Activated CD4-positive, alpha-beta T cell treated with anti-CD3 and anti-CD28 coated beads, Interleukin-2, Interleukin-4, amounts not matched to agents 100 ng/mL and 50 ng/mL, durations not matched to agents 16 hours and 8 hours (primary cell): ENCODE measurements at places on chromosomes 16 and 17.

- DNase-seq = no peak
Observed at GRCh38 chr16:1667916-1668315, 10.2 kb upstream of the JPT2 start.

GRCh38 chr17:35727635-35728034 lies 3.8 kb upstream of the RASL10B start:
- DNase-seq = no peak

DNA sequence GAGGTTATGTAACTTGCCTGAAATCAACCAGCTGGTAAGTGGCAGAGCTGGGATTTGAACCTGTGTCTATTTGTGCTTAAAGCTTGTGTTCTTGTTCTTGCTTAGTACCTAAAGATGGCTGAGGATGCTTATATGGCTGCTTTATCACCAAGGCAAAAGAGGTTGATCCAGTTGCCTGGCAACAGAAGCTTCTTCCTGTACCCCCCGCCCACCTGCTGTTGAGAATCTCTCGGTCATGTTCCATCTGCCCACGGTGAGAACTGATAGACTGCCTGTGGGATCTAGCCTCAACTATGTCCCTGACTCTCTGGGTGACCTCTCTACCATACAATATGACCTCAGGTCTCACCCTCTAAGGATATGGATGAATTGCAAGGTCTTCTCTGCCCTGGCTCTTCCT lies 60.7 kb downstream of the ABCC6 start:
- no peak for DNase-seq

DNA sequence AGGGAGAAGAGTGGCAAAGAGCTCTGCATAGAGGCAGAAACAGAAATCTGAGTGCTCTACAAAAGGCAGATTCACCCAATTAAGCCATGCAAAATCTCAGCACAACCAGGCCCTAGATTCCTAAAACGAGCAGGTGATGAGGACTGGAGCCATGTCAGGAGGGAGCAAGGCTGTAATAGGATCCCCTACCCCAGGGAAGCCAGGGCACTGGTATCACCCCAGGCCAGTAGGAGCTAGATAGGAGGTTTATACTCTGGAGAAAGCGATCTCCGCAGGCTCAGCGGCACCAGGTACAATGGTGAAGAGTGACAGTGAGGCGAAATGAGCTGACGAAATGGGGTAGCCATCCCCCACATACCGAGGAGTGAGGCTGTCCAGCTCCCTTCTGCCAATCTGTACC lies 171.5 kb downstream of the PARN start:
- DNase-seq = no peak

GRCh38 chr16:73015612-73016487 lies 32.1 kb downstream of the ZFHX3 start:
- no peak for DNase-seq

DNA sequence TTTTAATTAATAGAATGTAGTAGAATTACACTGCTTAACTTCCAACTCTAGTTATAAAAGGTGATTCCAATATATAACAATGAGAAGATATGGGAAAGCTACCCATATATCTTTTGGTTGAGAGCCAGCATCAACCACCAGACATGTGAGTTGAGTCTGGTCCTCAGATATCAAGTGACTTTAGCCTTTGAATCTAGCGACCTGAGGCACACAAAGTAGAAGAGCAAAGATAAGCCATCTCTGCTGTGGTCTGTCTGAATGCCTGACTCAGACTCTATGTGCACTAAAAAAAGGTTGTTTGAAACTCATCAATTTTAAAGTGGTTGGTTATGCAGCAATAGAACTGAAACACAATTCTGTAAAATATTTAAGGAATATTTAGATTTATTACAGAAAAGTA lies 492.5 kb upstream of the SOX9 start:
- DNase-seq = no peak

- no peak for DNase-seq
Observed at GRCh38 chr17:45722161-45722560, 62.0 kb upstream of the CRHR1 start.

DNA sequence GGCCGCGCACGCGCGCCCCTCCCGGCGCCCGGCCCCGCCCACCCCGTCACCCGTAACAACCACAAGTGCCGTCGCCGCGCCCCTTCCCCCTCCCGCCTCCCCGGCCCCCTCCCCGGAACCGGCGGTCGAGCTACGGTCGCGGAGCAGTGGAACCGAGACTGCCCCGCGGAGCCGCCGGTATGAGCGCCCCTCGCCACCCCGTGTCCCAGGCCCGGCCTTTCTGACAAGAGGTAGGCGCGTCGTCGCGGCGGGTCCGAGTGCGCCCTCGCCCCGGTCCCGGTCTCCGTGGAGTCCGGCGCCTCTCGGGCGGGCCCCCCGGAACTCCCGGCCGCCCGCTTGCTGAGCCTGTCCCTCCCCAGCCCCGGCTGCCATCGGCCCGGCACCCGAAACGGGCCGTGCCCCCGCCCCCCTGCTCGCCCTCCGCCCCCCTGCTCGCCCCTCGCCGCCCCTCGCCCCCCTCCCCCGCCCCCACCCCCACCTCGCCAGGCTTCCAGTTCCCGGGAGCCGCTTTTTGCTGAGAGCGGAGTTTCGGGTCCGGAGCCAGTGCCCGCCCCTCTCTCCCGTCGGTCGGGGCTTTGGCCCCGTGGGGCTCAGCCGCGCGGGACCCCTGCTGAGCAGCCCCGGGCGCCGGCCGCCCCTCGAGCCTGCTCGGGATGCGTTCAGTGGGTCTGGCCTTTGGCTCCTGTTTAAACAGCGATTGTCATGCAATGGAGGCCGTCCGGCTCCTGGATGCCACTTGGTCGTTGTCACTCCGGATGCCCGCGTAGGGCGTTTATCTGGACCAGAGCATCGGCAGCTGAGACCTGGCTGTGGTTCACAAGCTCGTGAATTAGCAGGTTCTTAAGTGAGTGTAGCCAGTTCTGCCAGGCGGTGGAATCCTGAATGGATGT lies at the start of gene SEC14L1:
Gene SEC14L1 (plus strand): TSS at position 92 of the 890 bp plus-strand sequence. CDS start 2,628 bp downstream, outside the sequence.
- peak; percentile 52 for DNase-seq

DNA sequence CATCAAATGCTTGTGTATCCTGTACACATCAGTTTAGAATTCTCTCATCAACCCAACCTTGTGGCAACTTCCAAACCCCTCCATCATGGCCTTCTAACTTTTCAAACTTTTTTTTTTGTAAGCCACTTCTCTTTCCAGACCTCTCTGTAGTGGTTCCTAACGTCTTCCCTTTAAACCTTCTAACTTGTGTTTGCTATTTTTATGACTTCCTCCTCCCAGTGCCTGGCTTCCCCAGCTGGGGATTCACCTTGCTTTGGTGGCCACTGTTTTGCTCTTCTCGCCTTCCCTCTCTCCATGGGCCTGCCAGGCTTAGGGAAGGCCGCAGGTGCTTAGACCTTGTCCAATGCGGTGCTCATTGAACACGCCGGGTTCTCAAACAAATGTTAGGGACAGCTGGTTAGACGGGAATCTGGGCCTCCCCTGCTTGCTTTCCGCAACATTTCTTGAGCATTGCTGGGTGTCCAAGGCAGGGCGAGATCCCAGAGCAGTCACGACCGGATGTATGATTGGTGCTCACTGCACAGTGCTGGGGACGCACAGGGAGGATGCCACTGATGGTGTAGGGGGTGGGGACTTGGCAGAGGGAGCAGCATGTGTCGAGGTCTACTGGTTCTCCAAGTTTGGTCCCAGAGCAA lies 1.1 kb upstream of the XYLT2 start:
- DNase-seq = no peak

DNA sequence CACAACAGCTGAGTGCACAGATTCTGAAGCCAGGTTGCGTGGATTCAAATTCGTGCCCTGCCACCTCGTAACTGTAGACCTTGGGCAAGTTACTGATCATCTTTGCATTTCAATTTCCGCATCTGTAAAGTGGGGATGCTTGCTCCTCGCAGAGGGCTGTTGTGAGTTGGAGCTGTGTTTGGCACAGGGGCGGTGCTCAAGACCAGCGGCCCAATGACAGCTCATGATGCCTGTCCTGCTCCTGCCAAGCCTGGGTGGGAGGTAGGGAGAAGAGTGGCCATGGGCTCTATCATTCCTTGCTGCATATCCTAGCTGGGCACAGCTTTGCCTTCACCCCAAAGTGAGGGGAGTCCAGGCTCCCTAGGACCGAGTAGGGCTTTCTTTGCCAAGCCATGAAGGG lies 12.6 kb downstream of the NXPH3 start:
- no peak for DNase-seq

DNA sequence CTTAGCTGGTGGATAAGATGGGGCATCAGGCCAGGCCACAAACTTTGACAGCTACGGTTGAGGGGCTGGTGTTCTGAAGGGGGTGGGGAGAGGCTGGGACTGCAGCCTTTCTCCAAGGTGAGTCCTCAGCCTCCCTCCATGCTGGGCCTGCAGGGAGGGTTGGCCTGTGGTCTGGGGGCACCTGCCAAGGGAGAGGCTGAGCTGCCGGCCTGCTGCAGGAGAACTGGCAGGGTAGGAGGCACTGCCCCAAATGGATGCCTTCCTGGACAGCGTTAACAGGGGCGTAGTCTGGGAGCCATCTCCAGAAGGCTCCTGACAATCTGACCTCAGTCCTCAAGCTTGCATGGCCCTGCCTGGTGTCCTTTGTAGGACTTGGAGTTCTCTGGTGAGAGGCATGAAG lies 5.1 kb downstream of the ELMO3 start:
- DNase-seq = no peak

GRCh38 chr17:8007836-8008235 lies 5.4 kb downstream of the GUCY2D start:
- no peak for DNase-seq

DNA sequence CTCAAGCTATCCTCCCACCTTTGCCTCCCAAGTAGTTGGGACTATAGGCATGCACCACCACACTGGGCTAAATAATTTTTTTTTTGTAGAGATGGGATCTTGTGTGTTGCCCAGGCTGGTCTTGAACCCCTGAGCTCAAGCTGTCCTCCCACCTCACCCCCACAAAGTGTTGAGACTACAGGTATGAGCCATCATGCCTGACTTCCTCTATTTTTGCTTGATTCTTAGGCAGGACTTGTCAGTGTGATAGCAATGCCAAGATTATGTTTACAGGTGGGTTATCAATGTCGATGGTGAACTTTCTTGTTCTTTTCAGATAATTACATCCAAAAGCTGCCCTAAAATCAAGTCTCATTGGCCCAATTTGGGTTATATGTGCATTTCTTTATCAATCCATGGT lies 96.9 kb downstream of the HS3ST4 start:
- DNase-seq = no peak

- DNase-seq = peak; percentile 81
Observed at GRCh38 chr17:7951143-7951792, 19.3 kb downstream of the CNTROB start.

- DNase-seq = no peak
Observed at GRCh38 chr17:4574448-4575045, 9.8 kb upstream of the SMTNL2 start.

DNA sequence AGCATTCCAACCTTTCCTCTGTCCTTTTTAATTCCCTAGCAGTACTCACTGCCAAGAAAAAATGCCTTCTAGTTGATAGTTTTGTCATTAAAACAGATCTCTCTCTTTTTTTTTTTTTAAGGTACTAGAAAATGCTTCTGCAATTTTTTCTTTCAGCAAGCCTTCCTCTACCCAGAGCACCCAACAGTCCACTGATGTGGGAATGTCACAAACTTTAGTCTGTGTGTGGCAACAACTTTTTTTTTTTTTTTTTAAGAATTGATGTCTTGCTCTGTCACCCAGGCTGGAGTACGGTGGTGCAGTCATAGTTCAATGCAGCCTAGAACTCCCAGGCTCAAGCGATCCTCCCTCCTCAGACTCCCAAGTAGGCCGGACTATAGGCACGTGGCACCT lies 34.7 kb downstream of the CDRT15 start:
- DNase-seq = no peak

DNA sequence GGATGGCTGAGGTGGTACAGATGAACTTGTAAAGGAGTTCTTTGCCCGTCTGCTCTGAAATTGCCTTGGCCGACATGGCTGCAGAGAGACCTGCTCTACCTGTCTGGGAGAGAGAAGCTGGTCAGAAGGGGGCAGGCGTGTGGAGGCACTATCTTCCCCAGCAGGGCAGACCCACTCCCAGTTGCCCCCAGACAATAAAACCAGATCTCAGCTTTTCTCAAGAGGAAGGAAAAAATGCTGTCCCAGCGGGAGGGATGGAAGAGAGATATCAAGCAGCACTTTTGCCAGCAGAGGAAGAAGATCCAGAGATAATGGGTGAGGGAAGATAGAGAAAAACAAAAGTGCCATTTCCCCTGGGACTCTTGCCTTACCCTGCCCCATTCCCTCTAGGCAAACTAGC lies 5.0 kb downstream of the ACLY start:
- no peak for DNase-seq

DNA sequence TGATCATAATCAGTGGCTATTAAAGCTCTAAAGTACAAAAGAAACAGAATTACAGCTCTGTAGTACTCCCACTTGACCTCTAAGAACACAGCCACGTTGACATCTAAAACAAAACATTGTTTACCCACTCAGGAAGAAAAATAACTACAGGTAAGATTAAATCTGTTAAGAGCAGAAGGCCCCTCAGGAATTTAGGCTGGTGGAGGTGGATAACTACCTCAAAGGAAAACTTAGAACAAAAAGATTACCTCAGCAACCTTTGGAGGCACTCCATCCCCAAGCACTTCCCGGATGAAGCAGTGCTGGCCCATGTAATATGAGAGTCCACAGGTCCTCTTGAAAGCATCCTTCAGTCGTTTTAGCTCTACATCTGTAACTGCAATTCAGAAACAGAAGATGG lies 46.7 kb downstream of the USP32 start:
- DNase-seq = no peak

- no peak for DNase-seq
Observed at GRCh38 chr16:72960101-72960500, 87.8 kb downstream of the ZFHX3 start.

DNA sequence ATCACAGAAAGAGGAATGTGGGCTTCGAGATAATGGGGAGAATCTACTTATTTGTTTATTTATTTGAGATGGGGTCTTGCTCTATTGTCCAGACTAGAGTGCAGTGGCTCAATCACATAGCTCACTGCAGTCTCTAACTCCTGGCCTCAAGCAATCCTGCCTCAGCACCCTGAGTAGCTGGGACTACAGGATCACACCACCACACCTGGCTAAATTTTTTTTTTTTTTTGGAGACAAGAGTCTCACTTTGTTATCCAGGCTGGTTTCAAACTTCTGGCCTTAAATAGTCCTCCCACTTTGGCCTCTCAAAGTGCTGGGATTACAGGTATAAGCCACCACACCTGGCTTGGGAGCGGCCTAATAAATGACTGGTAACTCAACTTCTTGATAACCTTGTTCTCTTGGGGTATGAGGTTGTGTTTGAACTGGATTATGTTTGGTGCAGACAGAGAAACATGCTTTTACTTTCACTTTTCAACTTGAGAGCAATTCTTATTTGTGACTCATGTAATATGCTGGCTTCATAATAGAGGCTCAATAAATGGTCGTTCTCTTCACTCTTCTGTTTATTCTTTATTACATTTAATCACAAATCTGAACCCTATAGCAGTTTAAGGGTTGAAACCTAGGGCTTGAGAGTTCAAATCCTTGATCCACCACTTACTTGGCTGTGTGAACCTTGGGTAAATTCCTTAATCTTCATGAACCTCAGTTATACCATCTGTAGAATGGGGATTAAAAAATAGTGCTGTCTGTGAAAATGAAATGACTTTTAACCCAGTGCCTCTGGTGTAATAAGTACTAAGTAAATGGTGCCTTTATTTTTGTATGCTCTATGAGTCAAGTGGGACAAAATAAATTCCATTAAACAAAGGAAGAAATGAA lies 129.1 kb upstream of the HS3ST2 start:
- DNase-seq = no peak
